ENCODE measurements at places on chromosomes 12 and 14.
A peak's percentile ranks its signal among the peaks of the same experiment; 100 is the strongest.

- DNase-seq = no peak
Observed at GRCh38 chr12:108053512-108053911, 75.6 kb upstream of the WSCD2 start.

DNA sequence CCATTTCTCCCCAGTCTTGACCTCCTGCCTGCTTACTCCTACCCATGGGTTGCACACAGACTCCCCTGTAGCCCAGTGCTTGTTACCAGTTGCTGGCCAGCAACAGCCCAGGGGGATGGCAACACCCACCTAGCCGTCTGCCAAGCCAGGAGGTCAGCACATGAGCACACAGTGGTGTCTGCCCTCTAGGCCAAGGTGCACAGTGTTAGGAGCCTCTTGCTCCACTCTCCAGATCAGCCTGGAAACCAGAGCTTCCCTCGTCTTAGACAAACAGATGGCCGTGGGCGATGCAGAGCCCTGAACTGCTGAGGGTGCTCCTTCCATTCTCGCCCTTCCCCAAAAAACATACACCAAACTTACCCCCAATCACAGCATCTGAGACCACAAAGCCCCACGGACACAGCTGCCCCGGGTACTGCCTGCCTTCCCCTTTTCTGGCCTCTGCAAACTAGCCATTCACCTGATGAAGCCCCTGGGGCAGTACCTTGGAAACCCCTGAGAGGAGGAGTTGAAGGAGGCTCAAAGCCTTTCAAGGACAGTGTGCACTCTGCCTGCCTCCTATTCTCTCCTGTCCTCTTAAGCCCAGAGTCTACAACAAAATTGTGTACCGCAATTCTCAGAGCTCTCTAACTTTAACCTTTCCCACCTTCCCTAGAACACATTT, 1.0 kb upstream of the GPD1 start:
- DNase-seq = no peak

GRCh38 chr14:102316338-102316742, 3.2 kb upstream of the ZNF839 start:
- DNase-seq = peak; percentile 47

DNA sequence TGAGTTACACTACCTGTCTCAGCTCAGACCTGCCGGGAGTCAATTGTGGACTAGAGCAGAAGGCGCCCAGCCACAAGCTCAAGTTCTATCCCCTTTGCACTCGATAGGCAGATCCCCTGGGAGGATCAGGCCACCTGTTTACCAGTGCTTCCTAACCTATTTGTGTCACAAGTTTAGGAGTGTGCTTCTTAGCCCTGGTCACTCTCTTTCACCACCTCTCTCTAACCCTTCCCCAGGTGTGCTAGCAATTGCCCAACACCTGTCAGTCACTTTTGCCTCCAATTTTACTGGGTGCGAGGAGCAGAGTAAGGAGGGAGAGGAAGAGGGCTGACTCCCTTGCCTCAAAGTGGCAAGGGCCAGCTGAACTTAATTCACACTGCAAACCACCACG, 745 bp upstream of the NAA30 start:
- DNase-seq = no peak

DNA sequence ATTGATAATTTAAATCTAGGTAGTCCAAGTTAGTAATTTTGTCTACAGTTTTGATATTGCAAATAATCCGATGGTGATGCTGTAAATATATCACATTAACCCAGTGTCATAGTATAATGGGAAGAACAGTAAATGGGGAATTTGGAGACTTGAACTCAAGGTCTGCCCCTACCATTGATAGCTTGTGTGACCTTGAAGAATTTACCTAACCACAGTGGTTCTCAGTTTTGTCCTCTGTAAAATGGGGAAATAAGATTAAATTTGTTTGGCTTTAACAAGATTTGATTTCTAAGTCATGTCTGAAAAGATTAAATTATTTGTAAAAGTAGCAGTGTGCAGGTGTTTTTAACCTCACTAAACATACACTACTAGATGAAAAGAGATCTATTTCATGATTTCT, 100.9 kb downstream of the UNC79 start:
- DNase-seq = no peak

GRCh38 chr12:15650399-15651128, 138.6 kb downstream of the EPS8 start:
- DNase-seq = no peak

GRCh38 chr14:79064214-79064613, 894.0 kb downstream of the NRXN3 start:
- DNase-seq = no peak

GRCh38 chr12:13425766-13426165, 229.2 kb downstream of the EMP1 start:
- DNase-seq = no peak

DNA sequence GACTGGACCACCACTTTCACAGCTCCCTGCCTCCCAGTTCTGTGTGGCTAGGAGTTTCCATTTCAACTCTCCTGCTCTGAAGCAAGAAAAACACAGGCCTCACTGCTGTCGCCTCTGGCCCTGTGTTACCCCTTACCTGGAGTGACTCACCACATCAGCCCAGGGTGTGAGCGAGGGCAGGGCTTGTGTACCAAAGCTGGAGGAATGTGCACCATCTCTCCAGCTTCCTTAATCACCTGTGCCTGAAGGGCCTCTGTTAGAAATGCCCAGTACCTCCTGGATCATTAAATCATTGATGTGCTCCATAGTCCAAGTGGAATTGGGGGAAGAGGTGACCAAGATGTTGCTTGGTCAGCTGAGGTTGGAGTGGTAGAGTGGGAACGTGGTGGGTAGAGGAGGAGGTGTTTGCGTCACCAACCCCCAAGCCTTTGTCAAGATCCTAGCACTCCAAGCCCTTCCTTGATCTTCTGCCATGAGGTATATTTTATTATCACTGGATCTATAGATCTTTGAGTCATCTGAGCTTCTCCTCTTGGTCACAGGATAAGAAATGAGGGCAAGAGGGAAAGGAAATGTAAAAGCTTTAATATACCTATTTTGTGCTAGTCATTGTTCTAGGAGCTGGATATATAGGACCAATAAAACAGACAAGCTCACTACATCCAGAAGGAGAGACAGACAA, 51.3 kb downstream of the SSPN start:
- peak; percentile 76 for DNase-seq

DNA sequence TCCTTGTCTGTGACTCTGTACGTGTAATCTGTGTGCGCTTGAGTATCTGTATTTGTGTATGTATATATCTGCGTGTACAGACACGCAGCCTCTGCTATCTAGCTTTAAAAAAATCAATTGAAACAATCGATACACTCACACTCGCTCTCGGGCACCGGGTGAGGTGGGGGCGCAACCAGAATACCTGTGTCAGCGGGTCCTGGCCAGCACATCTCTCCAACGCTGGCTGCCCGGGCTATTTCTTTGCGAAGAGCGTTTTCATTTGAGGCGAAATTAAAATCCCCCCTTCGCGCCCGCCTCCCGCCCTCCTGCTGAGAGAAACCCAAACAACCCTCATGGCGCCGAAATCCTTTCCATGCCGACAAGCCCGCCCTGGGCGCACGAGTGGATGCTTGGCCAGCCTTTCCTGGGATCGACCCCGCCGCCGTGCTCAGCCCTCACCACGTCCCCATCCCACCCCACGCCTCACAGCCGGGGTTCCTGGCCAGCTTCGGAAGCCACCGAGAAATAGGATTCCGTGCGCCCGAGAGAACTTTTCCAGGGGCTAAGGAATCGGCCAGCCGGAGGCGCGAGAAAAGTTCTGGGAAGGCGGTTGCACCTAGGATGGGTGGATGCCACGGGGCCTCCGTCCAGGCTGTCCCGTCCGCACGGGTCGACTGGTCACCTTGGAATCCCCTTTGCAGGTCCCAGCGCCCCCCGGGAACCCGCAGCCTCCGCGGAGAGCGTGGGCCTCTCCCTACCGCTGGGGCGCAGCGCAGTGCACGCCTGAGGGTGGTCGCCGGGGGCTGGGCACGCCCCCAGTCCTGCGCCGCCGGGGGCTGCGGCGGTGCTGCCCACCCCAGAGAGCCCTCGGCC, 1.0 kb downstream of the ZDHHC22 start:
- no peak for DNase-seq

DNA sequence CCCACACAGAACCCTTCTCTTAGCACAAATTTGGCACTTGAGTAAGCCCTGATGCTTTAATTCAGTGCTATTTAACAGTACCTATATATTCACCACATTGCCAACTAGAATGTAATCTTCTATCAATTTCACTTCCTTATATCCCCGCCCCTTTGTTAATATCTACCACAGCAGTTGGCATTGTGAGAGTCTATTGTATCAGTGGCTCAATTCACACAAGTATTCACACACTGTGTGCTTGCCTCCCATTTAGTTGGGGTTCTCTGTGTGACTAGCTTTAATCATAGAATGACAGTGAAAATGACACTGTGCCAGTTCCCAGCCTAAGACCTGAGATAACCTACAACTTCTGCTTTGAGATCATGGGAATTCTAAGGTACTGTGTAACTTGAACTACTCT, 103.1 kb downstream of the SEC23A start:
- no peak for DNase-seq

DNA sequence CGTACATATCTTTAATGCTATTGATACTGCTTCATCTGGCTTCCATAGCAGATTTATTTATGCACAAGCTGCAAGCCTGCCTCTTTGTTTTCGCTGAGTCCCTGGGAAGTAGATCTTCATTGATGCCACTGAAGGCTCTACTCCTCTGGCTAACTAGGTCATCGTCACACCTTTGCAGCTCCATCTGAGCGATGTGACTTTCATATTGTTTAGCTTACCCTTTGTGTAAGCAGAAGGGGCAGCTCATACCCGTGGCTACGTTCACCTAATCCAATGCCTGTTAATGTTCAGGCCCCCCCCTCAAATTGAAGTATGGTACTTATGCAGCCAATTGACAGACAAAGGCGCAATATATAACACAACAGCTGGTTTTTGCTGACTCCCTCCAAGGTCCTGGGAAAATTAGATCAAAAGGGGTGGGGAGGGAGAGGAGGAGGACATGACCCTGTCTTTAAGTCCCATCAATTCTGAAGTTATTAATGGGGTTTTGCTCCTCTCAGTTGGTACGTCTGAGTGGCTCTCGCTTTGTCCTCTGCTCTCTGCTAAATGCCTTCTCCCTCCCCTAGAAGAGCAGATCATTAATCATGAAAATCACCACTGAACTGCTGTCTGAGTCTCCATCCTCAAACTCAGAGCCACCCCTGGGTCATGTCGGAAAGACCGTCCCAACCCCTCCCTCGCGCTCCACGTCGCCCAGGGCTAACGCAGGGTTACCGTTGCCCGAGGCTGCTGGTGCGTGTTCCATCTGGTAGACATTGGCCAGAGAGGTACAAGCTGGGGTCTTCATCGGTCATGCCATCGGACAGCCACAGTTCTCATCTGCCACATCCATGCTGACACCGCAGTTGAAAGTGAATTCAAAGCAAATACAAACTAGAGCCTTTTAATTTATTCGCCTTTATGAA, 128.8 kb downstream of the ADGRD1 start:
- DNase-seq = no peak

GRCh38 chr12:118061011-118061872, at the start of gene WSB2:
Gene WSB2, minus strand, starts transcription at chr12:118061179. Its CDS starts 131 bp downstream, at chr12:118061048.
- DNase-seq = no peak

- DNase-seq = no peak
Observed at GRCh38 chr12:96807741-96808140, 99.3 kb upstream of the NEDD1 start.

DNA sequence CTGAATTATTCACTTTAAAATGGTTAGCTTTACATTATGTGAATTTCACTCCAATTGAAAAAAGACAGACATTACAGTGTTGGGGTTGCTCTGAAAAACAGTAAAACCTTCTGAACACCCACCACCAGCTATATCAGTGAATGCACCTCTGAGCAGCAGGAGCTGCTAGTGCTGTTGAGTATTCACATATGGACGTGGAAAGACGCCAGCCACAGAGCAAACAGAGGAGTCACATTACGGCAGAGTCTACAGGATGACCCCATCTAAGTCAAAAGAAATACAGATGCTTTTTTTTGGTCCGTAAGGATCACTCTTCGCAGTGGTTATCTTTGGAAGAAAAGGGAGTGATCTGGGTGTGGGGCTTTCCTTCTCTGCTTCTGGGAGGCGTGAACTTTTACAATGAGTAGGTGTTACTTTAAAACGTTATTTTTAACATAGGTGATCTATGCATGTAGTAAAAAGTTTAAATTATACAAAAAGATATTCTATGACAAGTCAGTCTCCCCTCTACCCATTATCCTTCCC, 4.5 kb downstream of the HVCN1 start:
- DNase-seq = no peak

GRCh38 chr14:93005838-93006237, 82.9 kb downstream of the CHGA start:
- DNase-seq = no peak

- peak; percentile 13 for DNase-seq
Observed at GRCh38 chr12:108235197-108235984, 103.7 kb downstream of the CMKLR1 start.

DNA sequence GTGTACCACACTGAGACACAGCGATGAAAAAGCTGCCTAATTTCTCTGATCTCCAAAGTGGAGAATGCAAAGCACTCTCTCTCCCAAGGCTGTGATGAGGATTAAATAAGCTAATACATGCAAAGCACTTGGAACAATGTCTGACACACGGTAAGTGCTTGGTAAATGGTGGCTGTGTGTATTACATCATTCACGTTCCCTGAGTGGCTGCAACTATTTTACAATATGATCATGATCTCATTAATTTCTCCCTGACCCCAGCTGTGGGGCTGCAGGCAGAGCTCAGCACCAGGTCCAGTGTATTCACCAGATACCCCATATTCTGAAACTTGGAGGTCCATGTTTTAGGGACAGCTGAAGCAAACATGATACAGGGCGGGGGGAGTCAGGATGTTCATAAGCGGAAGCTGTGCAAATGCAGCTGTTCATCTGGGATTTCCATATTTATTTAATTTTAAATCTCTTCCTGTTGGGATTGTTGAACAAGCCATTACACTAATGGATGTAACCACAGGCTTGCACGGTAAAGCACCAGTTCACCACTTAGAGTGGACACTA, 106.4 kb downstream of the CCDC60 start:
- DNase-seq = no peak

DNA sequence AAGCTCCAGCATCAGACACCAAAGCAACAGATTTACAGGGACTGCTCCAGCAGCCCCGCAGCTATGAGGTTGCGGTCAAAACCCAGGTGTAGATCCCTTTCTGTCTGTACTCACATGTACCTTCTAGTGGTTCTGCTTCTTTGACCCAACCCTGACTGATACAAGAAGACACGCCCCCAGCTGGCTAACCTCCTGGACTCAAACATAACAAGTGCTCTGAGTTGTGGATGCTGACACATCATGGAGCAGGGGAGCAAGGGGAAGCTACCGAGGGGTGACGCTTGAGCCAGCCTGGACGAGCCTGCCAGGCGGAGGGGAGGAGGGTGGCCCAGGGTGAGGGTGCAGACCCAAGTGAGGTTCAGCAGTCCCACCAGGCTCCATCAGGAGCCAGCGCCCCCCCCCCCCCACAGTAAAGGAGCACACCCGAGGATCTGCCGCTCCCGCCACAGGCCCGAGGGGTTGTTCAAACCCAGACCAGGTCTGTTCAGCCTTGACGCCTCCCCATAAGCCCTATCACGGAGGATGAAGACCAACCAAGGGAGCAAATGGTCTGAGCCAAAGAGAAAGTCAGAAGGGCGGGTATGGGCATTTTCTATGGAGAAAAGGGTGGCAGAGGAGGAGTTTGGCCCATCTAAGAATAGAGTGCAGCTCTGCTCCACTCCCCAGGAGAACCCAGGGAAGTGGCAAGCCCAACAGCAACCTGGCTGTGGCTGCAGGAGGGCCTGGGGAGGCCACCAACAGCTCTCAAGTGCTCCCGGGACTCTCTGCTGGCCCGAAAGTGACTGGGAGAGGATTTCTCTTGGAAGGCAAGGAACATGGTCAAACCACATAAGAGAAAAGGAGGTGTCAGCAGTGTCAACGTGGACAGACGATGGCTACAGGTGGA, 229.4 kb downstream of the BCL11B start:
- no peak for DNase-seq

All from trophoblast cell (in vitro differentiated cells and primary cell).